ENCODE measurements at places on chromosomes 16 and 17.

DNA sequence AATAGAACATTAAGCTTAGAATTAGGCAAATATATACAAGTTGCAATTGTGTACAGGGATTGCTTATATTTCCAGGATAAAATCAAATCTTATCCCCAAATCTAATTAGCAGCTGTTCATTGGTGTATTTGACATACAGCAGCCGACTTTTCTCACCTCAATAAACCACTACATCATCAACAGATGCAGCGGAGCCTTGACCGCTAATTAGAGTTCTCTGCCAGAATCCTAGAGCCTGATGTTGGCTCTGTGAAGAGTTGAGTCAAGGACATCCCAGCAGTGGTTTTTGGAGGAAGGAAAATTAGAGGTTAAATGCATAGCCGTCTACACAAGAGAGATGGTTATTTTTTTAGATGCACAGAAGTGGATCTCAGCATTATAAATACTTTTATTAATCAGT lies 221.9 kb upstream of the CACNG5 start:
- DNase-seq = no peak

DNA sequence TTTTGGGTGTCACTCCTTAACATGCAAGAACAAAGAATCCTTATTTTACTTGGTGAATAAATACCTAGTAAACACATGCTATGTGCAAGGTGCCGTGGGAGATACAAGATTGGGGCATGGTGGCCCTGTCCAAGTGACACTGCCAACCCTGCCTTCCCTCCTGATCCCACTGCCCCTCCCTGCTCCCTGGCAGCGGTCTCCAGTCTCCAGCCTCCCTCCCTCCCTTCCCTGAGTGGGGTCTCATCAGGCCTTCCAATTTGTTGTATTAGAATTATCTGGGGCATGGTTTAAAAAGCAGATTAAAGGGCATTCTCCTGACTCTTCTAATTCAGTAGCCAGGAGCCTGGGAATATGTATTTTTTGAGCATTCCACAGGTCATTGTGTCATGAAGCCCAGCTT lies 12.5 kb upstream of the TMED6 start:
- DNase-seq = no peak

DNA sequence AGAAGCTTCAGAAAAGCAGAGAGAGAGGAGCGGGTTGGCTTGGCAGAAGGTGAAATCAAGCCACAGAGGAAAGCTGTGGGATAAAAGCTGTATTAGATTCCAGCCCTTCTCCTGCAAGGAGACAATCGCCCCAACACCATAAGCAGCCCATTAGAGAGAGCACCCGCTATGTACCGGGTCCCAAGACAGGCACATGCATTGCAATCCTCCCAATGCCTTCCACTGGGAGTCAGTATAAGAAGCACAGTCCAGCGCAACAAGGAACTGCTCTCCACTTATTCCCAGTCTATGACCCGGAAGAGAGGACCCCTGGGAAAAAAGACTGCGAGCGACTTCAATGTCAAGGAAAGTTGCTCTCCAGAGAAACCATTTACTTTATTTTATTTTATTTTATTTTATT lies 43.8 kb downstream of the NOG start:
- DNase-seq = no peak

- no peak for DNase-seq
Measured at GRCh38 chr17:62735044-62735651, 73.0 kb downstream of the MARCHF10 start.

DNA sequence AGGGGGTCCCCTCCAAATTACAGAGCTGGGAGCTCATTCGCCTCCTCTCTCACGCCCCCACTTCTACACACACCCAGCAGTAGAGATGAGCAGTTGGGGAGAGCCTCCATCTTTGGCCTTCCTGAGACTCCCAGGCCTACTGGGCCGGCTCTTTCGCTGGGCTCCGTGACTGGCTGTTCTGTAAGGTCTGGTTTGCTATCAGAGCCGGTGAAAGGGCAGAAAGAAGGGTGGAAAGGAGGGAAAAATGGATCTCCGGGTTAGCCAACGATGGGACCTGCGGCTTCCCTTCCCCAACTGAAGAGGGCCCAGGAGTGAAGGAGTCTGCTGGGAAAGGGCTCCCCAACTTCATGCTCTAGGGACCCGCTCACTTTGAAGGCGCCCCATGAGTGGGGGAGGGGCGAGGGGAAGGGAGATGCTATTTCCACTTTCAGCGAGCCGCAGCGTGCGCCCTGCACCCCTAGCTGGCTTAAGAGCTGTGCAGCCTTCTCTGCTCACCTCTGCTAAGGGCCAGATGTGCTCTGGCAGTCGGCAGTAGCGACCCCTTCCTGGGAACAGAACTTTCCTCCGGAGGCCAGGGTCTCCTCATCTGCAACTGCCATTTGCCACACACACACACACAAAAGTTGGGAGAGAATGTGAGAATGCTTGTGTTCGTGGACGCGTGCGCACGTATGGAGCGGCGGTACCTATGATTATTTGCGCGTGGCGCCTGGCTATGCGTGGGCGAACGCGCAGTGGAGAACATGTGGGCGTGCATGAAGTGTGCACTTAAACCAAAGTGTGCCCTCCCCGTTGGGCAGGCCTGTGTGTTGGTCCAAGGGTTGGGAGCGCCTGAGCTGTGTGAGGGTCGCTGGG lies 2.9 kb upstream of the FOXF1 start:
- no peak for DNase-seq

DNA sequence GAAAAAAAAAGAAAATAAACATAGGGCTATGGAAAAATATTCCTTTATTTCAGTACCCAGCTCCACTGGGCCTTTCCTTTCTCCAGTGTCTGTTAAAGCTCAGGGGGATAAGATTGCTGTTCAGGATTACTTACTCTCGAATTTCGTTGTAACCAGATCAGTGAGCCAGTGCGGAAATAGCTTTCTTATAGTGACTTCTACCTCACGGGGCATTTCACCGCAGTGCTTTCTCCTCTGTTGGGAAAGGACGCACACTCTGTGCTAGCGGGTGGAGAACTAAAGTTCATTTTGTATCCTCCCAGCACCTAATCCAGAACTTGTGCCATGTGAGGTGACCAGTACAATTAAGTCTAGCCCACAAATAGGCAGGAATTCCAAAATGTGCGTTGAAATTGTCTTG lies 38.3 kb downstream of the RPA1 start:
- no peak for DNase-seq

DNA sequence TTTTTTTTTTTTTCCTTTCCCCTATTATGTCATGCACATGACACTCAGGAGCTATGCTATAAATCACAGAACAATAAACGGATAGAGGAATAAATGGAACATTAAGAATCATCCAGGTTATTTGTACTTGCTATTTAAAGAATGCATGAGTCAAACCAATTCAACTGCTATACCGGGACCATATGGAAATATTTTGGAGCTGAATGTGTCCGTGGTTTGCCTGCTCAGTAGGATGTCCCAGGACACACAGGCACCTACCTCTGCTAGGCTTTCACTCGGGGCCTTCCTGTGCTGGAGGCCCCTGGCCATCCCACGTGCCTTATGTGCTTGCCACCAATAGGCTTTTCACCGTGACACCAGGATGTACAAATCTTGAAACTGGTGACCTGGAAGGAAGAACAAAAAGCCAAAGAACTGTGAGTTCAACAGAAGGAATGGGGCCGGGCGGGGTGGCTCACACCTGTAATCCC lies 15.3 kb upstream of the SEC14L1 start:
- DNase-seq = peak; percentile 99

DNA sequence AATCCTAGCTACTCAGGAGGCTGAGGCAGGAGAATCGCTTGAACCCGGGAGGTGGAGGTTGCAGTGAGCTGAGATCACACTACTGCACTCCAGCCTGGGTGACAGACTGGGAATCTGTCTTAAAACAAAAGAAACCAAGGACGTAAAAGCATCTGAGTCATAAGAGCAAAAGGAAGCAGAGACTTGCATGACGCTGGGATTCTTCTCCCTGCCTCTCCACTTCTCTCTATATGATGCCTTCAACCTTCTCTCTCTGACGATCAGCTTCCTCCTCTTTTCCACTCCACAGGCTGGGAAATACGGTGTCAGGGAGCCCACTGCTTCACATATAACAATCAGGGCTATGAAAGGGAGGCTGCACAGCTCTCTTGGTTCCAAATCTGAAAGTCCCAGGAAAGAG lies 43.2 kb upstream of the CCL1 start:
- DNase-seq = no peak

GRCh38 chr17:8160741-8161221 lies 2.0 kb downstream of the VAMP2 start:
- no peak for DNase-seq

DNA sequence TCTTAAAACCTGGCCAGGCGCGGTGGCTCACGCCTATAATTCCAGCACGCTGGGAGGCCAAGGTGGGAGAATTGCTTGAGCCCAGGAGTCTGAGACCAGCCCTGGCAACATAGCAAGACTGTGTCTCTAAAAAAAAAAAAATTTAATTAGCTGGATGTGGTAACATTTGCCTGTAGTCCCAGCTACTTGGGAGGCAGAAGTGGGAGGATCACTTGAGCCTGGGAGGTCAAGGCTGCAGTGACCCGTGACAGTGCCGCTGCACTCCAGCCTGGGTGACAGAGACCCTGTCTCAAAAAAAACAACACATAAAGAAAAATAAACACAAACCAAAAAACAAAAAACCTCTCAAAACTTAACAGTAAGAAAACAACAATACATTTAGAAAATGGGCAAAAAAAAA lies 106.3 kb downstream of the SMG6 start:
- no peak for DNase-seq

GRCh38 chr17:45430738-45431530 lies 1.7 kb downstream of the ARHGAP27 start:
- DNase-seq = peak; percentile 46

- DNase-seq = peak; percentile 81
Measured at GRCh38 chr16:57377080-57377841, 5.0 kb downstream of the CX3CL1 start.

- peak; percentile 50 for DNase-seq
Measured at GRCh38 chr17:67628580-67629013, 89.1 kb upstream of the NOL11 start.

- no peak for DNase-seq
Measured at GRCh38 chr16:12920739-12921138, 19.3 kb downstream of the SHISA9 start.

DNA sequence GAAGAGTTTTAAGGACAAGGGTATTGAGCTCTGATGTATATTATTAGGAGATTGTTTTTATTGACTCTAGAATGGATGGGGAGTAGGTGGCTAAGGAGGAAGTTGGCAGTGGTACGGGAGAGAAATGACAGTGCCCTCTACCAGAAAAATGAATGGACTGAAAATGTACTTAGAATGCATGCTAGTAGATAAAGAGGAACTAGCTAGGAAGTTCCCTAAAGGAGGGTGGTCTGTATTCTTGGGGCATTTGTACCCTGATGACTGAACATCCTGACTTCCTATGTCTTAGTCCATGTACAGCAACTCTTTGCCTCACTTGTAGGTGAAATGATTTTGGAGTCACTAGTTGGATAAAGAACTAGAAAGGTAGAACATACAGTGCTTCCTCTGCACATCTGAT lies 581.5 kb upstream of the RBFOX1 start:
- DNase-seq = no peak

GRCh38 chr16:79264237-79265109 lies 336.1 kb downstream of the MAF start:
- DNase-seq = no peak

GRCh38 chr16:11144122-11144521 lies 111.9 kb downstream of the SOCS1 start:
- DNase-seq = no peak

DNA sequence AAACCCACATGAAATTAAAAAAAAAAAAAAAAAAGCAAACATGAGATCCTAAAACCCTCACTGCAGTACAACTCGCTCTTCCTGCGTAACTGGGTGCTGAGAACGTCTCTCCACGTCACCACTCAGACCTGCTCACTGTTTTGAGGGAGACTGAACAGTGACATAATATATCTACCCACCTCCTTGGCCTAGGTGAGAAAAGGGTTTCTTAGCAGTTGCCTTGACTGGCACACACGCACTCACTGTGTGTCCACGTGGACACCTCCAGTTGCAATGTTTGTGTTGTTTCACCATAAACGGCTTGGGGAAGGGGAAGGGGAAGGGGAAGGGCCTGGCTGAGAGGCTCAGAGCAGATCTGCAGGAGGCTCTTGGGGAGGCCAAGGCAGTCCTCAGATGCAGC lies 32.0 kb downstream of the FANCA start:
- no peak for DNase-seq

- no peak for DNase-seq
Measured at GRCh38 chr17:51814521-51814920, 344.0 kb downstream of the CA10 start.

GRCh38 chr17:75034236-75034908 lies 12.4 kb downstream of the ATP5PD start:
- DNase-seq = peak; percentile 93

GRCh38 chr17:55149485-55149884 lies 115.3 kb upstream of the HLF start:
- DNase-seq = no peak

DNA sequence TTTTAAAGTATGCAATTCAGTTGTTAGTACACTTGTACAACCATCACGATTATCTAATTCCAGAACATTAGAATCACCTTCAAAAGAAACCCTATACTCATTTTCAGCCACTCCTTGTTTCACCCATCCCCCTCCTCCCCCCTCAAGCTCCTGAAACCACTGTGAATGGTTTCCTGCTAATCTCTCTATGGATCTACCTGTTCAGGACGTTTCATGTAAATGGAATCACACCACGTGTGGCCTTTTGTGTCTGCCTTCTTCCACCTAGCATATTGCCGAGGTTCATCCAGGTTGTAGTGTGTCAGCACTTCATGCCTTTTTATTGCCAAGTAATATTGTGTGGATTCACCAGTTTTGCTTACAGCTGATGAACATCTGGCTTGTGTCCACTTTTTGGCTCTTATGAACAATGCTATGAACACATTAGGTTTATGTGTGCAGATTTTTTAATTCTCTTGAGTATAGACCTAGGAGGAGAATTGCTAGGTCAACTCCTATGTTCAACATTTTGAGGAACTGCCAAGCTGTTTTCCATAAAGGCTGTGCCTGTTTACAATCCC lies 17.8 kb downstream of the EIF4A3 start:
- no peak for DNase-seq

DNA sequence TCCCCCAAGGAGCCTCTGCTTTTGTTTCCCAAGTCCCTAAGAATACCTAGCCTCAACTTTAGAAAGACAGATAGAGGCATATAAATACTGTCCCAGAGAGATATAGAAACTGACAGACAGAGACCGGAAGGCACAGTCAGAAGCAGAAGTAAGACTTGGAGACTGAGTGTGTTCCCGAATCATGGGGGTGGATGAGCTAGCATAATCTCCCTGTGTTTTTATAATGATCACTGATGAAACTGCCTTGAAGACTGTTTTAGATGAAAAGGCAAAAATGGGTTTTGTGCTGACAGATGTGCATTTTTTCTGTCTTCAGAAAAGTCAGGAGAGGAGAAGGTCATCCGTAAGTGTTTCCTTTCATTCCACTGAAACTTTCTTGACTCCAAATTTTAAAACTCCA lies 8.3 kb upstream of the PSMD3 start:
- no peak for DNase-seq

DNA sequence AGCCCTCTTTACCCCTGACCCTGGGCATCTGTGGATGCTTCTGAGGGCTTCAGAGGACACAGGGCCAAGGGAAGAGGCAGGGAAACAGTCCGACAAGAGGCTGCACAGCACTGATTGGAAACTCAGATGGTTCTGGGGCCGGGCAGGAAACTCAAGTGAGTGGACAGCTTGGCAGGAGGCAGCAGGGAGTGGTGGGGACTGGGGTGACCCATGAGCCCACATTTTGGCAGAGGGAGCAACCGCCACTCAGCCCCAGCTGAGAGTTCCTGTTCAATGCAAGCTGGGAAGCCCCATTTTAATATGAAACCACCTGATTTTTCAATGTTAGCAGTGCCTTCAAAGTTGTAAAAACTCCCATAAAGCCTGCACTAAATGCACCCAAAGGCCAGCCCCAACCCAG lies 1.5 kb upstream of the VASN start:
- no peak for DNase-seq

- DNase-seq = no peak
Measured at GRCh38 chr17:77572065-77572601, 386.4 kb upstream of the TNRC6C start.

All from kidney tubule cell (primary cell).